AG04449 (cell line): ENCODE measurements at places on chromosomes 5 and 9.

DNA sequence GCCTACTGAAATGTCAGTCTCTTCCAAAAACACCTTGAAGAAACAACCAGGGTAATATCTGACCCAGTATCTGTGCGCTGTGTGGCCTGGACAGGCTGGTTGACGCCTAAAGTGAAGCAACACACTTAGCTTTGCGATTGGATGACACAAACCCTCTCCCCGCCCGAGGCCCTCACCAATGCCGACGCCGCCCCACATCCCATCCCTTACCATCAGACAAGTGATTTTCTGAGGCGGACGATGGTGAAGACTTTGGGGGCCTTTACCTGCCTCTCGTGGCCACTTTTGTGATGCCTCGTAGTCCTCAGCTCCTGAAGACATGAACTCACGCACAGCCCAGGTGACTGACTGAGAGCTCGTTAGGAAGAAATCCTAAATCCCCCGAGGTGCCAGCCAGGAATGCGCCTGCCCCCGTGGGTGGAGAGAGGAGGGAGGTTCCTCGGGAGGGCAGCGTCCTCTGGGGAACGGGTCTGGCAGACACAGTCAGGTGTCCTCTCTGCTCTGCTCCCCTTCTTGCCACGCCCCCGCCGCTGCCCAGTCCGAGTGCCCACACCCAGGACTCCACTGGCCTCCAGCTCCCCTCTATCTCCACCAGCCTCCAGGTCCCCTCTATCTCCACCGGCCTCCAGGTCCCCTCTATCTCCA is 31.0 kb upstream of the RXRA start:
- no peak for DNase-seq

DNA sequence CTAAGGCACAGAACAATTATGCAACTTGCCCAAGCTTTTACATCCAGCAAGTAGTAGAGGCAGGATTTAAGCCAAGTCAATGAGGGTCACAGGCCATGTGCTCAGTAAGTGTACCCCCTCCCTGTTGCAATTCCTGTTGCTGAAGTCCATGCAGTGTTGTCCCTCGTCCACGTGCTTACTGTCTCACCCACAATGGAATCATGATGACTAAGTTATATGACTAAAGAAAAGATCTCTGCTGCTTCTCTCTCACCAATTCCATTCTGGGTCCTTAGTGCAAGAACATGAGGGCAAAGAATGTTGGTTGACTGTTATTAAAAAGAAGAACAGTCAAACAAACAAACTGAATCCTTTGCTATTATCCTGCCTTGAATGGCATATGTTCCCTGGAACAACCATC is 233.6 kb upstream of the SLC24A2 start:
- no peak for DNase-seq

DNA sequence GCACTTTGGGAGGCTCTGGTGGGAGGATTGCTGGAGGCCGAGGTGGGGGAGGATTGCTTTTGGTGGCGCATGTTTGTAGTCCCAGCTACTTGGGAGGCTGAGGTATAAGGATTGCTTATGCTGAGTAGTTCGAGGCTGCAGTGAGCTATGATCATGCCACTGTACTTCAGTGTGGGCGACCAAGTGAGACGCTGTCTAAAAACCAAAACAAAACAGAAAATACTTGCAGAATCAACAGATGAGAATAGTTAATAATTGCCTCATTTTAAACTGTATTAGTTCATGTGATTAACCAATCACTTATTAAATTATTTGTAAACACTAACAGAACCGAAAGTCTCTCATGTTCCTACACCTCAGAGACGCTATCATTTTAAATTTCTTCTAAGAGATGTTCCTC is 118.1 kb downstream of the CCDC171 start:
- no peak for DNase-seq

DNA sequence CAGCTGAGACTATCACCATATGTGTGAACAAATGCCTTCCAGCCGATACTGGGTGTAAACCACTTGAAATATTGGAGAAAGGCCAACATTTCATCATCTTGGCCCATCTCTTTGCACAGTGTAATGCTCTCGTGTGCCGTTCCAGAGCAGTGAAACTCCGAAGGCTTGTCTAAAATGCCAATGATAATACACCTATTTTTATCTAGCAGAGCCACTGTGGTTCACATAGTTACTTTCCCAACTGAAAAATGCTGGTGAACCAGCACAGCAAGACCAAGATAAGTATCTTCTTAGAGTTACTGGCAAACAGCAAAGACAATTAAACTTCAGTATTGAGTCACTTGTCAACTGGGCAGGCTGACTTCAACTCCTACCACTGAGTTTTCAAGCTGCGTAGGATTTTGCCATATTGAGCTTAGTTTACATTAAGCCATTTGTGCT is 379.9 kb upstream of the ACTBL2 start:
- DNase-seq = peak; percentile 95
